ENCODE measurements at places on chromosomes 3 and 15. TPM values are rescaled to one million over a fixed set of nuclear protein-coding genes. Genes with fewer than 3 reads are reported as not detected.

The CHRD gene
- total RNA-seq: 13.4 TPM

The GABRB3 gene
- 20.9 TPM for total RNA-seq

The NR2E3 gene
- not detected for total RNA-seq

The GHSR gene
- not detected for total RNA-seq

The IGSF10 gene
- total RNA-seq: 5.2 TPM

The SH2D7 gene
- total RNA-seq: not detected

GRCh38 chr15:44753345-44753744 lies 17.0 kb downstream of the TRIM69 start:
- no peak for DNase-seq

DNA sequence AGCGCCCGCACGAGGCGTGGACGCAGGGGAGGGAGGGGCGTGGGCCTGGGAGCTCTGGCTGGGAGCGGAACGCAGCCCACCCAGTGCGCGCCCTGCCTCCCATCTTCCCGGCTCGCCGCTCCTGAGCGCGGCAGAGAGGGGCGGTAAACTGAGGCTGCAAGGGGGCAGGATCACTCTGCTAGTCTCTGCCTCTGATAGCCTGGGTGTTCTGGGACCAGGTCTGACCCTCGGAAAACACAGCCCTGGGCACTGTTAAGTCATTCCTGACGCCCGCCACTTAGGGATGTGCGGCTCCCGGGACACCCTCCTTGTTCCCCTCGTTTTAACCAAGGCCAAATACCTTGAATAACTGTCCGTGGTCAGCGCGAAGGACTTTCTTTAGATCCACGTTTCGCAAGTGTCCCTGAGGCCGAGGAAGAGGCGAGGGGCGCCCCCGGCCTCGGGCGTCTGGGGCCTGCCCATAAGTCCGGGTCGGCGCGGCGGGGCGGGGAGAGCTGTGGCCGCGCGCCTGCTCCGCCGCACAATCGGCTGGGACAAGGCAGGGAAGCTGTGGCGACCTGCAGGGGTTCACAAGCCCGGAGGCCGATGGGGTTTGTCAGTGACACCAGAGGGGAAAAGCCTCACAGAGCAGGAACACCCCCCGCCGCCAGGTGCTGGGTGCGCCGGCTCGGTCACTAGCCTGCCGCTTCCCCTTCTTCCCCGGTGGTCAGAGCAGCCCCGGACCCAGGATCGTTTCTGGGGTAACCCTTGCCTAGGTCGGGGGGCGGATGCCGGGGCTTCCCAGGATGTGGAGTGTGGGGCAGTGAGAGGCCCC lies 1.5 kb downstream of the ITPKA start:
- no peak for DNase-seq

- no peak for DNase-seq
Measured at GRCh38 chr3:112931736-112932521, 43.0 kb downstream of the CD200R1 start.

DNA sequence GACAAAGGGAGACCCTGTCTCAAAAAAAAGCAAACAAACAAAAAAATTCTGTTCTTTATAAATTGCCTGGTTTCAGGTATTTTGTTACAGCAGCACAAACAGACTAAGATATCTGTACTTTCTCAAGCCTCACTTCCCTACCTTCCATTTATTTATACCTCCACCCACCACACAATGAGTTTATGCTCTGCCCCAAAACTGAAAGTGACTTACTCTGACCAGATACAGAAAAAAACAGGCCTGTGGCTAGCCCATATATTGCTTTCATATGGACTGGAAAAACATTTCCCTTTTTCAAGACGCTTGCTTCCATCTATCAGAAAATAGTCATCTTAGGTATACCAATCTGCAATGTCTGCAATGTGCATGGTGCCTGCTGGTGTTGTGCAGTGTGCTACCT lies 8.7 kb upstream of the GPD1L start:
- no peak for DNase-seq

- no peak for DNase-seq
Measured at GRCh38 chr3:63900459-63900858, 11.7 kb downstream of the SCAANT1 start.

GRCh38 chr15:57147621-57148020 lies 228.7 kb upstream of the CGNL1 start:
- no peak for DNase-seq

DNA sequence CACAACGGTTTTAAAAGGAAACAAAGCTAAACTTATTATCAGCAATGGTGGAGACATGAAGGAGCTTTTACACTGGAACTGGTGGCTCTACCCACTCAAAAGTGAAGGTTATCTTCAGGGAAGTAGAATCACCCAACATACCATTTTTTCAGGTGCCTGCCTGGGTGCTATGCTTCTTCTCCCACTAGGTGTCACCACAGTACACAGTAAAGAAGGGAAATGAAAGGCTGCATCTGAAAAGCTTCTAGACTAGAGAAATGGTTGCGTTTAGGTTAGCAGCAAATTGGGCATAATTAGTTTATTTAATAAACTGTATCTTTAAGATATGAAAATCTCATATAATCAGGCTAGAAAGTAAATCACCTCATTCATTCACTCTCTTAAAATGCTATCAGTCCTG lies 47.0 kb upstream of the SELENOK start:
- no peak for DNase-seq

GRCh38 chr3:27712136-27713077 lies 9.7 kb downstream of the EOMES start:
- DNase-seq: peak; percentile 84

- peak; percentile 32 for DNase-seq
Measured at GRCh38 chr3:49750056-49750455, 26.3 kb upstream of the GMPPB start.

GRCh38 chr3:183692436-183692835 lies 5.2 kb upstream of the YEATS2 start:
- no peak for DNase-seq

DNA sequence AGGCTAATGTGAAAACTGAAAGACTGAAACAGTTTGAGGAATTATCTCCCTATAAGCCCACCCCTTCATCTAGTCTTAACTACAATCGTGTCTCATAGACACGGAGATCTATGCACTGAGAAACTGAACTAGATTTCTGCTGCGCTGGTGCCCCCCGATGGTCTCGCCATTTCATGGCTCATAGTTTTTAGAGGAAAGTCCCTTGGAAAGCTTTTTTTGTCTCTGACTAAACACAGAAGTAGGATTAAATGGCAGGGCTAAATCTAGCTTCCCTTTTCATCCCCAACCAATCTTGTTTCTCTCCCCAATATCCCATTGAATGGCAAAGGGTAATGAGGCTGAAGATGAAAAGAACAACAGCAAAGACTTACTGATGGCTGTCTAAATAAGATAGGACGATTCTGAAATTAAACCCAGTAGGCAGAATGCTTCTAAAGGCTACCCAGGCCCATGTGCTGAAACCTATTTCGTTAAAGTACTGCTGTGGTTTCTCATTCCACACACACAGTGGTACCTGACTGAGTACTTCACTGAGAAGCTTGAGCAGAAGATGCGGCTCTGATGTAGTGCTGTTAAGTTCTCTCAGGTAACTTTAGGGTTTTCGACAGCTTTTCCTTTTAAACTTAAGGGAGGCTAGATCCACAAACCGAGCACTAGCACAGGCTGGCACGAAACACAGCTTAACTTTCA lies 142.7 kb downstream of the GADL1 start:
- no peak for DNase-seq

GRCh38 chr3:98440283-98440682 lies 22.7 kb upstream of the OR5K1 start:
- no peak for DNase-seq

DNA sequence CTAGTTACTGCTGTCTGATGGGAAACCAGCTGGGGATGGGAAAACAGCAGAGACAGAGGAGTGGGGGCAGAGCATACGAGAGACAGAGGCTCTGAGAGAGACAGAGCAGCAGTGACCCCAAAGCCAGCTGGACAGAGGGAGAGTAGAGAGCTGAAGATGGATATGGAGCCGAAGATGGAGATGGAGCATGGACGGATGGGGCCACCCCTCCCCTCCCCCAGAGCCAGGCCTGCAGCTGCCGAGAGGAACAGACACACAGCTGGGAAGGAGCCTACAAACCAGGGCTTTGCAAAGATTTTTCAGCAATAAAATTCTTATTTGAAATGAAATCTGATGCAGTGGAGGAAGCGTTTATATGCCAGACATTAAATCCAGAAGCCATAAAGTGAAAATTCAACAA lies 167.6 kb upstream of the LINGO1 start:
- DNase-seq: no peak

- no peak for DNase-seq
Measured at GRCh38 chr15:40964634-40965033, 11.4 kb downstream of the CHAC1 start.

DNA sequence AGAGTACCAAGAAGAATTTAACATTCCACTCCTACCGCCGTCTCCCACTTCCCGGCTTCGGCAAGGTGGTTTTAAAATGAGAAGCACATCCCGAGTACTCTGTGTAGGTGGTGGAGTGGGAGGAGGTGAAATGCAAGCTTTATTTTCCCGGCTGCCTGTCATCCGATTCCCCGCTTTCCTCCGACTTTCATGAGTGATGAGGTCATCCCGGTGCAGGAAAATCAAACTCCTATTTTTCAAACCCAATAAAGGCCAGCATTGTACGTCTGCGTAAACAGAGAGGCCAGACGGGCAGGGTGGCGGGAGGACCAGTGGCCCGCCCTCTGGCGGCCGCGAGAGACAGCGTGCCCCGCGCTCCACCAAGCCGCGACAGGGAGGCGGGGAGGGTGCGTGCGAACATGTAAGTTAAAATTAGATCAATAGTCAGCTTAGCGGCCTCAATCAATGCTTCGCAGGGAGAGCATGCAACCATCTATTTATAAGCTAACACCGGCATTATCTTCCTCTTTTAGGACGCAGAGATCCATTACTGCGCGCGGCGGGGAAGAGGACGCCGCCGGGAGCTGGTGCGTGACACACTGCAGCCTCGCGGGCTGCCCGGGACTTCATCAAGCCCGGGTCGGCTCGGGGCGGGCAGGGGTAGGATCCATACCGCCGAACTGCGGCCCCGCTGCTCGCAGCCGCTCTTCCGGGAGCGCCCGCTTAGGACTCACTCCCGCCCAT lies 163.3 kb downstream of the CD47 start:
- peak; percentile 77 for DNase-seq

GRCh38 chr15:58221591-58222241 lies 83.5 kb downstream of the AQP9 start:
- no peak for DNase-seq

- no peak for DNase-seq
Measured at GRCh38 chr3:63654211-63654610, 1.7 kb downstream of the SNTN start.

DNA sequence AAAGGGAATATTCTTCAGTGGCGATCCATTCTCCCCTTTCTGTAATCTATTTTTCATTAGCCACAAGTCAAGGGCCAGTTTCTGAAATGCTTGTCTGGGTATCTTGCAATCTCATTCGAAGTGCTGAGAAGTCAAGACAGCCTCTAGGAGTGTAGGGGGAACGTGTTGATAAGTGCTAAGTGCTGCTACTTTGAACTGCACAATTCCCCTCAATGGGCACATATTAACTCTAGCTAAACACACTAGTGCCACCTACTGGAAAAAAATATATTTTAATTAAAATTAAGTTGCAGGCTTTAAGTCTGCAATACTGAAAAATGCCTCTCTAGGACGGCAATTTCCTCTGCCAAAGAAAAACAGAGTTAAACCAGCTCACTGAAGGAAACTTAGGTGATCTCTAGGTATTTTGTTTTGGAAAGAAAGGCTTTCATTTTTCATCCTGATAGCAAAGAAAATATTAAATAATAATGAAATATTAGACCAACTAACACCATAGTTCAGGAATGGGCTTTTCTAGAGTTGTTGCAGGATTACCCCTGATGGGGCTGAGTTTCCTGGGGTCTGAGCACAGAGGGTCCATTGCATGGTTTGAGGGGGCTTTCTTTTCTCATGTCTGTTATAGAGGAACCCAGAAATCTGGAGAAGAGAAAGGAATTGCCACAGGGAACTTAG lies 181.9 kb upstream of the KBTBD8 start:
- no peak for DNase-seq

DNA sequence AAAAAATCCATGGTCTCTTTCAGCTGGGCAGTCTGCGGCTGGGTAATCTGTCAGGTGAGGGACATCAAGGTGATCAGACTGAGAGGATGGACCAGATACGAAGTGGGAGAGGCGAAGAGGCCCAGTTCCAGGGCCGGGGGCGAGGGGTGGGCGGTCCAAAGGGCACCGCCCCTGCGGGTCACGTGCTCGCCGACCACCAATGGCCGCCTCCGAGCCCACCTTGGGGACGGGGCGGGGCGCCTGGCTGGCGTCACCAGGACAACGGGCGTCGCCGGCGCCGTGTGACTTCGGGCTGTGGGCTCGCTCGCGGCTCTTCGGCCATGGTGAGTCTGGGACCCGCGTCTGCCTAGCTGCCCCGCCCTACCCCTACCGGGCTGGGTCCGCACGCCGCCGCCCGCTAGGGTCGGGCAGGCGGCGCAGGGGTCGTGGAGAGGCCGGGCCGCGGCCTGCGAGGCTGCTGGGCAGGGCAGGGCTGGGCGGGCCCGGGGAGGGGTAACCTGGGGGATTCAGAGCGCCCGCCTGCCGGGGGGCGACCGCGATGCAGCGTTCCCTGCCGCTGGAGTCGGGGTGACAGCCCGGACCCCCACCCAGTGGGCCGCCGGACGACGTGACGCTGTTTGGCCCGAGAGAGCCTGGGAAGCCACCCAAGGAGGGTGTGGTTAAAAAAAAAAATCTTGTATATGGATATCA lies at the start of gene FBXL2:
Gene FBXL2, plus strand, starts transcription at position 250 of the 690 bp plus-strand sequence. Its CDS starts 71 bp downstream, at position 321.
- no peak for DNase-seq

DNA sequence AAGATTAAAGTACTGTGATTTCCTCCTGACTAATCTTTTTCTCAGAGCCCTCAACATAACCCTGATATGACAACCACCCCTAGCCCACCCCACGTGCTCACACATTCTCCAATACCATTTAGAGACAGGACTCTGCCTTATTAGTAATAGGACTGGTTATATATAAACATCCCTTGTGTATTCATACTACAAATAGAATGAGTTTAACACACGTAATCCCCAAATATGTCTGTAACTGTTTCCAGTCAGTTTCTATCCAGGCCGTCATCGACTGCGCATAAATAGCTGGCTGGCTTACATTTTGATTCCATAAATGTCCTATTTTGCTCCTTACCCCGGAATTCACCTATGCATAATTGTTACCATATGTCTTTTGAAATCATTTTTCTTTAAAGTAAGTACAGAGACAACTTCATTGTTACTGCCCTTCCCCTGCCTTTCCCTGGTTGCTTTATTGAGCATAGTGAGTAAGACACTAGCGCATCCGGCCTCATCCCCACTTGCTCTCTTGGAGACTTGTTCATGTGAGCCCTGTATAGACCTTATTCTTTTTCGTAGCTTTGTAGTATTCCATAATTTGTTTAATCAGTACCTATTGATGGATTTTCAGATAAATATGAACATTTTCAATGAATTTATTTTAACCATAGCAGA lies 3.5 kb upstream of the P2RY14 start:
- no peak for DNase-seq

DNA sequence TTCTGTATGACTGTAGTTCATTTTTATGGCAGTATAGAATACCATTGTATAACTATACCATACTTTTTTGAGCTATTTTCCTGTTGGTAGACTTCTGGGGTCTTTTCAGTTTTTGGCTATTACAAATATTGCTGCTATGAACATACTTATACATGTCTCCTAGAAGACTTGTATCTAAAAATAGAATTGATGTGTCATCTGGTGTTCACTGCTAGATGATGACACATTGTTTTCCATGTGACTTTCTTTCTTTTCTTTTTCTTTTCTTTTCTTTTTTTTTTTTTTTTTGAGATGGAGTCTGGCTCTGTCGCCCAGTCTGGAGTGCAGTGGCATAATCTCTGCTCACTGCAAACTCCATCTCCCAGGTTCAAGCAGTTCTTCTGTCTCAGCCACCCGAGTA lies 69.8 kb downstream of the SH3GL3 start:
- DNase-seq: no peak
